Left colon (tissue), 2 donors: ENCODE measurements at places on chromosomes 13 and 19.

- no peak for DNase-seq
Observed at GRCh38 chr13:51759240-51759639, 44.7 kb downstream of the DHRS12 start.

DNA sequence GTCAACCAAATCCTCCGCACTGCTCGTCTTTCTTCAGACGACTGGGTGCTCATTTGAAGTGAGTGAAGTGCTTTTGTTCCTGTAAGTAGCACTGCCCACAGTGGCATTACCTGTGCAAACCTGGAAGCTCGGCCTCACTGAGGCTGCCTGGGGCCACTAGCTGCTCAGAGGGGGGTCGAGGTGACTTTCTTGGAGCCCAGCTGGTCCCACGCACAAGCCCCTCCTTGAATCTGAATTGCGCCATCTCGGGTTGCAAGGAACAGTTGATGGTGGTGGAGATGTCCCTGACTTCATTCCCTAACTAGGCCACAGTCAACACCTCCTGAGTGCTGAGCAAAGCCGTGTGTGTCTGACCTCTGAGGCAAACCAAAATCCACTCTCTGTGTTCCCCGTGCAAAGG, 79.3 kb upstream of the GPR183 start:
- DNase-seq: no peak

DNA sequence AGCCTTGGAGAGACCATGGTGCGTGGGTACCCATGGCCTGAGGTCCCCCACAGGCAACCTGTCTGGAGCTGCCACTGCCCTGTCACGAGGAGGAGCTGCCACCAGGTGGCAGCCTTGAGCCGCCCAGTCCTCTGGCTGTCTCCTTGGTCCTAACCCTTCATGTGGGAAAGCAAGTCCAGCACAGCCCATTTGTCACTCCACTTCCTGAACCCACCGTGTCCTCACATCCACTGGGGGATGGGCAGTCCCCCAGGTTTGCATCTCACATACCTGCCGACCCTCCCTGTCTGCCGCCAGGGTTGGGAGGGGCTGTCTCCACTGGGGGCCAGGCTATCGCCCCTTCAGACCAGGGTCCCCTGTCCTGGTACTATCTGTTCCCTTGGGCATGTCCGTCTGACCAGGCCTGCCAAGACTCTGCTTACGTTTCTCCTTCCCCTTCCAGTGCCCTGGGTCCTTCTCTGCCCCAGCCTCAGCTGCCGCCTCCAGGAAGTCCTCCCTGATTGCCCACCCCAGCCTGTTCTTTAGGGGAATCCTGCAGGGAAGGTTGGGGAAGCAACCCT, 4.5 kb downstream of the FAM174C start:
- DNase-seq: peak; percentile 88

DNA sequence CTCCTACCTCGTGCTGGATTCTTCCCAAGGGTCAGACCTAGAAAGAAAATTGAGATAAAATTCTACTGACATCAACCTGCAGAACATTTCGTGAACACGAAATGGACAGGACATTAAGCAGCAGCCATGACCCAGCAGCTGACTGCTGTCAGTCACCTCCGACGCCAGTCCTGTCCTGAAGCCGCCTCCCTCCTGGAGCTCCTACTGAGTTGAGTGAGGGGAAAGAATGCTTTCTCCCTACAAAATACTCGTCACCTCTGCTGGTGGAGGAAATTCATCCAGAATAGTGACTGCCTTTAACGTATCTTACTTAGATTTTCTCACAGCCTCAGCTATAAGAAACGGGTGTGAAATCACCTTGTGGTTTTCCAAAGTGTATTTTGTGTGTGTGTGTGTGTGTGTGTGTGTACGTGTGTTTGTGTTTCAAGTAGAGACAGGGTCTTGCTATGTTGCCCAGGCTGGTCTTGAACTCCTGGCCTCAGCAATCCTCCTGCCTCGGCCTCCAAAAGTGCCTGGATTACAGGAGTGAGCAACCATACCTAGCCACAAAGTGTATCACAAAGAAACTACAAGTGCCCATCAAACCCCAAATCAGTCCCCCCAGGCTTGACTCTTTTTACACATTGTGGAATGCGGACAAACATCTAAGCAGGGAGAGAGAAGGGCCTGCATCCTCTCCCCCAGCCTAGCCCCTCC, 2.3 kb upstream of the C13orf42 start:
- no peak for DNase-seq

DNA sequence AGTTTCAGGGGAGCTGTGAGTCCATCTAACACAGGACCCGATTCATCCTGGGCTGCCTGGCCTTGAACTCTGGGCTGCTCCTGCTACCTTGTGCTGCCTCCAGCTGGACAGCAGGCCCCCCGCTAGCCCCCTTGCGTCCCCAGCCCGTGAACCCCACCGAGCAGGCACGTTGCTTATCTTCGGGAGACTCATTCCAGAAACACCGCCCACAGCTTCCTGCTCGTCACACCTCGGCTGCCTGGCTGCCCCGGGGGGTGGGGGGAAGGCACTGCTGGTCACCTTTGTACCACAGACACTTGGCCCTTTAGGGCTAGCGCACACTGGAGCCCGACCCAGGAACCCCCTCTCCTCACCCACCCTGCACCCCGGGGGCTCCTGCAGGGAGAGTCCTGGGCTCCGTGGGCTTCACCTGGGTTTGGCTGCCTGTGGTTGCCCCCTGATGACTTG, 48.1 kb downstream of the CRTC1 start:
- no peak for DNase-seq

DNA sequence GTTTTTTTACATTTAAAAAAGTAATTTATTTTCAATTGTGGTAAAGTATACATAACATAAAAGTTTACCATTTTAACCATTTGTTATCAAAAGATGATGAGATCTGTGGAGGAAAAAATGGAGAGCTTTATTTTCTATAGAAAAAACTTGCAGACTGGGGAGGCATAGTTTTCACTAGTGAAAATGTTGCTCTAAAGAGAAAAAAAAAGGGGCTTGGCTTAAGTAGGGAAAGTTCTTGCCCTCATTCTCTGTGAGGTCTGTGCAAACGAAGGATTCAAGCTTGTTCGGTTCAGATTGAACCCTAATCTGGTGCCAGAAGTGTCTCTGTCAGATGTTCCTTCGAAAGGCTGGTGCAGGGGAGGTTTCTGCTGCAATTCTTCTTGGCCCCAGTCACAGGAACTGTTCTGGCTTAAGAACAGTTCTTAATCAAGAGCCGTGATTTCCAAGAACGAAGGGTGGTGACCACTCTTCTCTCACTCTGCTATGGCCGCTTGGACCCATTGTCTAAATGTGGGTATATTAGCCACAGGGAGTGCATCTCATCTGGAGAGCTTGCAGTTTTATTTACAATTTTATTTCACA, 42.1 kb downstream of the PCCA start:
- DNase-seq: no peak

DNA sequence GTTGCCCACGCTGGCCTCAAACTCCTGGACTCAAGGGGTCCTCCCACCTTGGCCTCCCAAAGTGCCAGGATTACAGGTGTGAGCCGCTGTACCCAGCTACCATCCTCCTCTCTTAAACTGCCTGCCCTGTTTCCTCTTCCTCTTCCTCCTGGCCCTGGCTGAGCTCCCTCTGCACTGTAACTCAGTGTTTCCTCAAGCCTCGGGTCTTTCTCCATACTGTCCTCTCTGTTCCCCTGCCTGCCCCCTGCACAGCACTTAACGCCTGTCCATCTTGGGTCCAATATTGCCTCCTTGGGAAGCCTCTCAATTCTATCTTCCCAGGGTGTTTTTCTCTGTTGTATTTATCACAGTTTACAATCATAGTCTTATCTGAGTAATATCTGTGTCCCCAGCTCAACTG, 6.1 kb downstream of the LIPE start:
- peak; percentile 22 for DNase-seq

DNA sequence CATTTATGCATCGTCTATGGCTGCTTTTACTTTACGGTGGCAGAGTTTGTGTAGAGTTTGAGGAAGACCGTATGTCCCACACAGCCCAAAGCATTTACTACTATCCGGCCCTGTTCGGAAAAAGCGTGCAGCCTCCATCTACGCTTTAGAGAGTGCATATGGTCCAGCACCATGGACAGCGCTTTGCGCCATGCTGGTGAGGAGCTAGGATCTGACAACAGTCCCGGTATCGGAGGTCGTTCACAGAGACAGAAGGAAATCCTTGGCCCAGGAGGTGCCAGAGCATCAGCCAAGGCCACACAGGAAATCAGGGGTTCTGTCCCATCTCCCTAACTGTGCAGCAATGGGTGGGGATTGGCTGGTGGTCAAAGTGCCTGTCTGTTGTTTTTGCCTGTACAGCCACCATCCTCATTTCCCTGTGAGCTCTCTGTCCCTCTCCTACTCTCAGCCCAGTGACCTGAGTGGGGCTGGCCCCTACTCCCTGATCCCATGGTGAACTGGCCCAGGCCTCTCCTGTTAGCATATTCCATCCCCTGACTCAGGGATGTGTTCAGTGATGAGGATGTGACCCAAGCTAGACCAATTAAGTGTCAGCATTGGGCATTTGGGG, 16.2 kb upstream of the PRODH2 start:
- peak; percentile 79 for DNase-seq

- DNase-seq: no peak
Observed at GRCh38 chr19:13764821-13765394, 586 bp downstream of the MRI1 start.

DNA sequence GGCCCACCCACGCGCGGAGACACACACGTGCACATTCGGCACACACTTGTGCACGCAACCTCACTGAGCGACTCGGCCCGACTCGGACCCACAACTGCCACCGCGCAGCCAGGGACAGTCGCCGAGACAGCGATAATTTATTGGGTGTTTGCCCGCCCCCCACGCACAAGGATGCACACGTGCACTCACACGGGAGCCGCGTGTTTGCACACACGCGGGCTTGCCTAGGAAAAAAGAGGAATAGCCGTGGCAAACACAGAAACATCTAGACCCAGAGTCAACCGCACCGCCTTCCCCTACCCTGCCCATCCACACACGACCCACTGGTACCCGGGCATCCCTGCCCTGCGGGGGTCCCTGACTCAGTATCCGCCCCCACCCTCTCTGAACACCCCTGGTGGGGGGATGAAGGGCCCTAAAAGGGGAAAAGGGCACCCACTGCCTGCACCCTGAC, 1.1 kb upstream of the SSBP4 start:
- DNase-seq: peak; percentile 47

GRCh38 chr19:39402346-39403300, 4.0 kb upstream of the ZFP36 start:
- DNase-seq: peak; percentile 94

- peak; percentile 95 for DNase-seq
Observed at GRCh38 chr19:49637821-49638738, 1.9 kb downstream of the RRAS start.

GRCh38 chr13:79282508-79282907, 123.5 kb downstream of the RBM26 start:
- no peak for DNase-seq

DNA sequence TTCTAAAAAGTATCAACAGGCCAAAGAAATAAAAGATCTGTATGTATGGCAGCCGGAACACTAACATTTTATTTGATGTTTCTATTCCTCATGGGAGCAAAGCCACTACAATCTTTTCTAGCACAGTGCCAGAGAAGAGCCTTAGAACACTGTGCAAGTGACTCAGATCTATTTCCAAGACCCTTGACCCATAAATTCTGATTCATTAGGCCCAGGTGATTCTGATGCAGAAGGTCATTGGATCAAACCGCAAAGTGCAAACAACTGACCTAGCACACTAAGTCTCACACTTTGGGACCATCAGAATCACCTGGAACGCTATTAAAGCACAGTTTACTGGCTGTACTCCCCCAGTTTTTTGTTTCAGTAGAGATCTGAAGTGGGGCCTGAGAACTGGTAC, 87.6 kb downstream of the MYCBP2 start:
- DNase-seq: no peak

- no peak for DNase-seq
Observed at GRCh38 chr13:87426742-87427141, 244.4 kb upstream of the SLITRK5 start.

DNA sequence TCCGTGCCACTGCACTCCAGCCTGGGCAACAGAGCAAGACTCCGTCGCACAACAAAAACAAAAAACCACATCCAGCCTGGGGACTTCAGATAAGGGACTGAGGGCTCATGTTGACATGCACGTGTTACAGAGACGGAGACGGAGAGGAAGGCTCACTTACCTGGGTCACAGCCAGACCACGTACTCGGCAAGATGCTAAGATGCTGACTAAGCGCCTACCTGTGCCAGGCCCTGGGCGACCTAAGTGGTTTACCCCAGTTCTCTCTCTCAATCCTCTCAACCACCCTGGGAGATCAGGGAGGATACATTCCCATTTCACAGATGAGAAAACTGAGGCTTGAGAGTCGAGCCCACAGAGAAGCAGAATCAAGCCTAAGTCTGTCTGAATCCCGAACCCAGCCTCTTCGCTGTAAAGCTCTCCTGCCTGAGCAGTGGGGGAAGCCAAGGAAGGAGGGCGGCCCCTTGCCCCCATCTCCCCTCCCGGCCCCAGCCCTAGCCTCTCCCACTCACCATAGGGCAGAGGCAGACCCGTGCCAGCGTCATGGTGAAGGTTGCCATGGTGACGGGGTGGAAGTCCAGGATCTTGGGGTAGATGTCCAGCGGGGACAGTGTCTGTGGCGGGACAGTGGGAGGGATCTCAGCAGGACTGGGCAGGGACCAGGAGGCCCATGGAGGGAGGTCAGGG, 13.5 kb downstream of the ERCC2 start:
- DNase-seq: no peak

DNA sequence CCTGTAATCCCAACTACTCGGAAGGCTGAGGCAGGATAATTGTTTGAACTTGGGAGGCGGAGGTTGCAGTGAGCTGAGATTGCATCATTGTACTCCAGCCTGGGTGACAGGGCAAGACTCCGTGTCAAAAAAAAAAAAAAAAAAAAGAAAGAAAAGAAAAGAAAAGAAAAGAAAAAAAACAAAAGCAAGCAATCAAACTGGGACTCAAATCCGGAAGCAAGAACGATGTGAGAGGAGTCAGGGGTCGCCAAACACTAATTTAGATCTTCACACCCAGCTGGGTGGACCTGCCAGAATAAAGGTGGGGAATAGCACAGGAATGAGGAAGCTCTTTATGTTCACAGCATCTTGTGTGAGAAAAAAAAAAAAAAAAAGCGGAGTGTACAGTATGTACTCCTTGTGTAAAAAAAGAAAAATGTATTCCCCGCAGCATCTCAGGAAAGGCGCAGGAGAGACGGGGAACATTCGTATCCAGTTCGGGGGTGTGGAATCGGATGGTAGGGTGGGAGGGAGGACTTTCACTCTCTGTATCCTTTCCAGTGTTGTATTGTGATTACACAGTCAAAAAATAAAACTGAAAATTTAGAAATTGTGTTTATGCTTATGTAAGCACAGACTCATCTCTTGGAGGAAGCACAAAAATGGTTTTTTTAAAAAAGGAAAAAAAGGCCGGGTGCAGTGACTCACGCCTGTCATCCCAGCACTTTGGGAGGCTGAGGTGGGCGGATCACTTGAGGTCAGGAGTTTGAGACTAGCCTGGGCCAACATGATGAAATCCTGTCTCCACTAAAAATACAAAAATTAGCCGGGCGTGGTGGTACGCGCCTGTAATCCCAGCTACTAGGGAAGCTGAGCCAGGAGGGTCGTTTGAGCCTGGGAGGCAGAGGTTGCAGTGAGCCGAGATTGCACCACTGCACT, 7.6 kb downstream of the DNAJB1 start:
- DNase-seq: no peak

DNA sequence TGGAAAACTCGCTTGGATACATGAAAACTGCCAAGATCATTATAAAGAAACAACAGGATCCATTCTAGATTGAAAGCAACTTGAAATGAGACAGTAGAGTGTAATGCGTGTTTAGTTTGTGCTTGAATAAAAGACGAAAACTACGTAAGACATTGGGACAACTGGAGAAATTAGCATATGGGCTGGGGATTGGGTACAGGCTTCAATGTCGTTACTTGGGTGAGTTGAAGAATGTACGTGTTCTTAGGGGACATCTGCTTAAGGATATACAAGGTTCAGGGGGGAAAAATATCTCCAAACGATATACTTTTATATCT, 471 bp upstream of the ERVK3-1 start:
- no peak for DNase-seq
